Activated naive CD4-positive, alpha-beta T cell (primary cell): ENCODE measurements at places on chromosomes 5 and 9.

DNA sequence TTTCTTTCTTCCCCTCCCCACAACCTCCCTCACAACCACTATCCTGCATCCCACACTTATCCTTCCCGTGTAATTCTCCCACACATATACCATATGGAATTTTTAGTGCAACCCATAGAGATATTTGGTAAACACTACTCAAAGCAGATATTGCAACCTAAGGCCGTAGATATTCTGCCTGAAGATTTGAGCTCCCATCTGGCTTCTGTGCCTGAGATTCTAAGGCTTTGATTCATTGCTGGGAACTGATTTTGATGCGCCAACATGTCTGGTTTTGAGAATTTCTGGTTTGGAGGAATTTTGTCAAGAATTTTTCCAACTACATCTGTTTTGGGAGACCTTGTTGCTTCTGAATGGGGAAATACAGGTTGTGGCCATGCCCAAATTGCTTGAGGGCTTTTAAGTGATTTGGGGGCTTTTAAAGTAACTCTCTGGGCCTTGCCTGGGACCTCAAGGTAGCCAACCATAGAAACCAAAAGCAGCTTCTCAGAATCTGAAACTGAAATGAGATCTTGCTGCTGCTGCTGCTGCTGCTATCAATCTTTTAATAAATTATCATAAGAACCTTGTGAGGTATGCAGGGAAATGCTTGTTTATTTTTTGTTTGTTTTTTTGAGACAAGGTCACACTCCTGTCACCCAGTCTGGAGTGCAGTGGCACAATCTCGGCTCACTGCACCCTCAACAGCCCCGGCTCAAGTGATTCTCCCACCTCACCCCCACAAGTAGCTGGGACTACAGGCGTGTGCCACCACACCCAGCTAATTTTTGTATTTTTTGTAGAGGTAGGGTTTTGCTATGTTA, 36.2 kb downstream of the PLAC8L1 start:
- DNase-seq: no peak

- no peak for DNase-seq
Observed at GRCh38 chr5:126056851-126057622, 366.2 kb upstream of the GRAMD2B start.

GRCh38 chr5:141664733-141665461, 13.7 kb upstream of the FCHSD1 start:
- DNase-seq: peak; percentile 57

- DNase-seq: no peak
Observed at GRCh38 chr5:145750199-145750598, 84.9 kb downstream of the PRELID2 start.

DNA sequence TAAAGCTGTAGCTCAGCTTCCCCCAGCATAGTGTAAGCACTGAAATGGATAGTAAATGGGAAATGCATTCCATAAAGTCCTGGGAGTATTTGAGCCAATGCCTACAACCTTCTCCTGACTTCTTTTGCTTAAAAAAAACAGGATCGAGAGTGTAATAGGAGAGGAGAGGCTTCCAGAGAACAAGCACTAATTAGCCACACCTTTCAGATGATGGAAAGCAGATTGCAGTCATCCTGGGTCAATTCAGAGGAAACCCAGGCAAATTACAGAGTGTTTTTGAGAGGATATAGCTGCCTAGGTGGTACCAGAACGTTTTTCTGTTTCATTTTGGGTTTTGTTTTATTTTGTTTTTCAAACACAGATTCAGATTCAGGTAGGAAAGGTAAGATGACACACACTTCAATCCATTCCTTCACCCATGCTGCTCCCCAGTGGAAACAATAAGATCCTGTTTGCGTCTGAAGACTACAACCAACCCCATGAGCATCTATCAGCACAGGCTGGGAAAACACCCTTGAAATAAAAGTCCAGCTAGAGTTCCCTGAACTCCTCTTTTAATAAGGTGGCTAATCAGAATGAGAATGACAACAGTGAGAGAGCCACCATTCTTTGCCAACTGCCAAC, 95.6 kb downstream of the RFK start:
- DNase-seq: no peak

DNA sequence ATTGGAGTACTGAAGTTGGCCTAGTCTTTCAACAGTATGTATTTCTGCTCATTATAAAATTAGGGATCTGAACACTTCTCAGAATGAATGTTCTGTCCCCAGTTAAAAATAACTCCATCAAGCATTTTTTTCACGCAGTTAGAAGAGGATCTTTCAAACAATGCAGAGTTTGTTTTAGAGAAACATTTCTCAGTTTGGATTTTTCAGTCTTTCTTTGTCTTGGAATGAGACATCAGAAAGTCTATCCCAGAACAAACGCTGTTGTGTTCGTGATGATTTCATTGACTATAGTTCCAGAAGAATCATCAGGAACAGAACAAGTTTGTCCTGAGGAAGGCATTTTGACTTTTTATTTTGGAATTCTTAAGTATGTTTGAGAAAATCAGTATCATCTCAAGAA, 218.7 kb downstream of the ARRDC3 start:
- DNase-seq: no peak
